Cardiac fibroblast (primary cell): ENCODE measurements at places on chromosomes 11 and 22.

GRCh38 chr11:45178890-45179671 lies 32.6 kb downstream of the PRDM11 start:
- DNase-seq: peak; percentile 52

GRCh38 chr11:26193694-26194365 lies 138.1 kb upstream of the ANO3 start:
- no peak for DNase-seq

DNA sequence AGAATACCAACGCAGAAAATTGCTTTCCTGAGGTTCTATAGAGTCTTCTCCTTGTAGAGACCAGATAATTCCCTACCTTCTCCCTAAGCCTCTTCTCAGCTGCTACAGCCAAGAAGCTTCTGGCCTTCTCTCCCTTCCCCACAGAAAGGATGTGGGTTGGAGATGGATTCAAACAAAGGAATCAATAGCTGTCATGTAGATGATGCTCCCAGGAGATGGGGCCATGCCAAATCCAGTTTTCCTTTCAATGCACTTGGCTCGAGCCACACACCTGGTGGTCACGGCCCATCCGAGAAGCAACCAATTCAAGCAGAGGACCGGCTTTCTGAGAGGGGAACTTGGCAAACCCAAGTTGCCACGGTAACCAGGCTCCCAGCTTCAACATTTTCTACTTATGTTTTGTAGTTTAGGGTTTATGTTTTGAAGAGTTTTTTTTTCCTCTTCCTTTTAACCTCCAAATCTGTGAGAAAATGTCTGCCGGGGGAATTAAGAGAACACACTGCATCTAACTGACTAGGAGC lies 31.3 kb upstream of the OPCML start:
- DNase-seq: no peak

DNA sequence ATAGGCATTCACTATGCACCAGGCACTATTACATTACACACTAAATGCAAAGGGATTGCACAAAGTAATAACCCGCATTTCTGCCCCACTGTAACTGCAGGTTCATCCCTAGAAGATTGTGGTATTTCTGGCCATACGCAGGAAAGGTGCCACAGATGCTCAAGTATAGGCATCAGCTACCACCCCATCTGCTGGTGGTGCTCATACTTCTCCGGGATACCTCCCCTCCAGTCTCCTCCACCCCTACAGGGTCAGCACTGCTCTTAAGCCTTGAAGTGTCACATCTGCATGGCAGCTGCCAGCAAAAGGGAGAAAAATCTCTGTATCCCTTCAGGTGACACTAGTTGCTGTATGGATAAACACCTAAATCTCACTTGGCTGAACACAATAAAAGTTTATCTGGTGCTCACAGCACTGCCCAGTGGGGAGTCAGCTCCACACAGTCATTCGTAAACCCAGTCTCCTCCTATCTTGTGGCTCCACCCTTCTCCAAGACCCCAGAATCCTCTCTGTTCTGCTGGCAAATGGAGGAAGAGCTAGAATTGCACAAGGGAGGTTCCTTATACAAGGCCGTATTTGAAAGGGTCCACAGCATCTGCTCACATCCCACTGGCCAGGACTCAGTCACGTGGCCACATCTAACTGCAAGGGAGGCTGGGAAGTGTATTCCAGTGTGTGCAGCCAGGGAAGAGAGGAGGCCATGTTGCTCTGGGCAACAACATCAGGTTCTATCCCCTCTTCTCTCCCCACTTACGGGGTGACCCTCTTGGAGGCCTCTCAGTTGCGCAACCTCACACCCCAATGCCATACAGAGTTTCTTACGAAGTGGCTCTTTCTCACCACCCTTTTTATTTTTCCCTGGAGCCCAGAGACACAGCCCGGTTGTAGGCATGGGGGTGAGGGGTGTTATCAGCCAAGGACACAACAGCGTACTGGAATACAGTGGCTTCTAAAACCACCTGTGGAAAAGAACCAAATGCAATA lies 114.7 kb downstream of the BUD13 start:
- DNase-seq: no peak

DNA sequence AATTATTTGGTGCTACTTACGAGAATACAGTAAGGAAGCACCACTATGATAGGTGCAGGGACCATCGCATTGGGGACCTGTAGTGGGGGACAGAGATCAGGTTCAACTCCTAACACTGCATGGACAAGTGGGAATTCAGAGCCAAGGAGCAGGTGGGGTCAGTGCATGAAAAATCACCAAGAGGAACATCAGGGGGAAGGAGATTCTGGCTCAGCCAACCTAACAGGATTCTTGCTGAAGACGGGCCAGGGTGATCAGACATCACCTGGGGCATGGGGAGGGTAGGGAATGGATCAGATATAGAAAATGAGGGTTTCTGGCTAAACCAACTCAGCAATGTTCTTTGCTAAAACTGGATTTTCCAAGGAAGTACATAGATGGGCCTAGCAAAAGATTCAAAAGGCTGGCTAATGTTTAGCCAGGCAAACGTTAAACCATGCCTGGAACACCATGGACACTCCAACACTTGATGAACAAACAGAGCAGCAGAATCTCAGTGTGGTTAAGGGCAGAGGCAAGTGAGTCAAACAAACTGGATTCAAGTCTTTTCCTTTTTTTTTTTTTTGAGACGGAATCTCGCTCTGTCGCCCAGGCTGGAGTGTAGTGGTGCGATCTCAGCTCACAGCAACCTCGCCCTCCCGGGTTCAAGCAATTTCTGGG lies 70.0 kb downstream of the MICAL3 start:
- DNase-seq: no peak

GRCh38 chr11:81707881-81708280 lies 1025.8 kb downstream of the FAM181B start:
- DNase-seq: no peak

- peak; percentile 47 for DNase-seq
Observed at GRCh38 chr11:57323167-57323854, 1.4 kb downstream of the TNKS1BP1 start.

DNA sequence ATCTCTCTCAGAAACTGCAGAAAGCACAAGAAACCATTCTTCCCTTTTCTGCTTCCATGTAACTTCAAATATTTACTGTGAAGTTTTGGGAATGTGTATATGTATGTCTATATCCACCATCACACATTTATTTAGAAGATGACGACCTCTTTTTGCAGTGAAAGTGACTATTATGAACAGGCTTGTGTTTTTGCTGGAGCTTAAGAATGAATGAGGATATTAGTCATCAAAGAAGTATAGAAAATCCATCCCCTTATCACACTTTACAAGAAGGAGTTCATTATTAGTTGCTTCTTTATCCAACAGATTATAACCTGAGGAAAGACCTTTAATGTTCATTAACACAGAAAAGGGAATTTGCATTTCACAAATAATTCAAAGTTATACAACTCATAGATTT lies 21.1 kb upstream of the SLC5A12 start:
- DNase-seq: no peak

DNA sequence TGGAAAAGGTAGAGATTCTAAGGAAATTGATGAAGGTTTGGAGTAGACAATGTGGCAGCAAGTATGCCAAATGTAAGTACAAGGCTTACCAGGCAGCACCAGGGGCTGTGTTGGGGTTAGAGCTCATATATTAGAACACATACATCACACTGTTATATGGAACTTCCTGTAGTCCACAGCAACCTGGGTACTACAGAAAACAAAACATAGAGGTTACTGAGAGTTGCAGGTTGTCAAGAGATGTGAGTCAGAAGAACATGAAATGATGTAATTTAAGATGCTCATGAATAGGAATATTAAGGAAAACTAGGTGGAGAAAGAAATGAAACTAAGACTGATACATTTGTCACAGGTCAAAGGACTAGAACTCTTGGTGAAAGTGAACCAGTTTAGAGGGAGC lies 22.0 kb downstream of the FAT3 start:
- no peak for DNase-seq

- DNase-seq: no peak
Observed at GRCh38 chr11:62352355-62353336, 15.4 kb downstream of the ASRGL1 start.

DNA sequence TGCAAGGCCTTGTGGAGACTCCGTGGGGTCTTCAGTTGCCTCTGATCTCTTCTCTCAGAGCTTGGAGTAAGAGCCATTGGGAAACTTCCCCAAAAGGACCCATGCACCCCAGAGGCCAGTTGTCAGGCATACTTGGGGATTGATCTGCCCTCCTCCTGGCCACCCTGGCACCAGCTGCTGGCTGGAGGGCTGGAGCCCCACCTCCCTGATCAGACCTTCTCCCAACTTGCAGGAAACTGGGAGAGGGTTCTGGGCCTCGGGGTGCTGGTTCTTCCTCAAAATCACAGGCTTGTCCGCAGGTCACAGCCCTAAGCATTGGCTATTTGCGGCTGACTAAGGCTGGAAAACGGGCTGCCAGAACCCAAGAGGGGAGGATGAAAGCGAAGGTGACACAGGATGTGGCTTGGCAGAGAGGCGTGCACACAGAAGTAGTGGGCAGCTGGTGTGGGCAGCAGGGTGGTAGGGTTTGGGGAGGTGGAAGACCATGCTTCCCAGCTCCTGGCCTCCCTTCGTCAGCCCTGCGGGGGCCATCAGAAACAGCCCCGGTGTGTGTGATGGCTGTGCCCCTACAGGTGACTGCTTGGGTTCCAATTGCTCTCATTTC lies 1.3 kb upstream of the DGKZ start:
- no peak for DNase-seq

GRCh38 chr11:27926981-27927481 lies 180.9 kb downstream of the KIF18A start:
- DNase-seq: peak; percentile 58

GRCh38 chr11:107545101-107545514 lies 20.4 kb downstream of the ALKBH8 start:
- peak; percentile 12 for DNase-seq

DNA sequence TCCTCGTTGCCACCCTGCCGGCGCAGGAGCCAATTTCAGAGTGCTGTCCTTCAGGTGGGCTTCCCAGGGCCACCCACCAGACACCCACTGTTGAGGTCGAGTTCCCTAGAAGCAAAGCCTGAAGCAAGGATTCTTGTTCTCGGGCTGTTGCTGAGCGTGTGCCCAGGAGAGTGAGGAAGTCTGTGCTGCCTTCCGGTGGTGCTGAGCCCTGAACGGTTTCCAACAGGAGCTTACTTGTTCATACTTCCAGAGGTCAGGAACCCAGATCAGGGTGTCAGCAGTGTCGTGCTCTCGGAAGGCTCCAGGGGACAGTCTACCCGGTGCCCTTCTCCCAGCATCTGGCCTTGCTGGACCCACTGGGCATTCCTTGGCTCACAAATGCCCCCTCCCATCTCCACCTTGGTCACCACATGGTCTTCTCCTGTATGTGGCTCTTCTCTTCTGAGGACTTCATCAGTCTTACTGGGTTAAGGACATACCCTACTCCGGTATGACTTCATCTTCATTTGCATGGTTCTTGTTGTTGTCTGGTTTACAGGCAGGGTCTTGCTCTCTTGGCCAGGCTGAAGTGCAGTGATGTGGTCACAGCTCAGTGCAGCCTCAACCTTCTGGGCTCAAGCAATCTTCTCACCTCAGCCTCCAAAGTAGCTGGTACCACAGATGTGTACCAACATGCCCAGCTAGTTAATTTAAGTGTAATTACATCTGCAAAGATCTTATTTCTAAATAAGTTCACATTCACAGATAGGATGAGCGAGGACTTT lies 11.2 kb downstream of the SLC25A1 start:
- no peak for DNase-seq

DNA sequence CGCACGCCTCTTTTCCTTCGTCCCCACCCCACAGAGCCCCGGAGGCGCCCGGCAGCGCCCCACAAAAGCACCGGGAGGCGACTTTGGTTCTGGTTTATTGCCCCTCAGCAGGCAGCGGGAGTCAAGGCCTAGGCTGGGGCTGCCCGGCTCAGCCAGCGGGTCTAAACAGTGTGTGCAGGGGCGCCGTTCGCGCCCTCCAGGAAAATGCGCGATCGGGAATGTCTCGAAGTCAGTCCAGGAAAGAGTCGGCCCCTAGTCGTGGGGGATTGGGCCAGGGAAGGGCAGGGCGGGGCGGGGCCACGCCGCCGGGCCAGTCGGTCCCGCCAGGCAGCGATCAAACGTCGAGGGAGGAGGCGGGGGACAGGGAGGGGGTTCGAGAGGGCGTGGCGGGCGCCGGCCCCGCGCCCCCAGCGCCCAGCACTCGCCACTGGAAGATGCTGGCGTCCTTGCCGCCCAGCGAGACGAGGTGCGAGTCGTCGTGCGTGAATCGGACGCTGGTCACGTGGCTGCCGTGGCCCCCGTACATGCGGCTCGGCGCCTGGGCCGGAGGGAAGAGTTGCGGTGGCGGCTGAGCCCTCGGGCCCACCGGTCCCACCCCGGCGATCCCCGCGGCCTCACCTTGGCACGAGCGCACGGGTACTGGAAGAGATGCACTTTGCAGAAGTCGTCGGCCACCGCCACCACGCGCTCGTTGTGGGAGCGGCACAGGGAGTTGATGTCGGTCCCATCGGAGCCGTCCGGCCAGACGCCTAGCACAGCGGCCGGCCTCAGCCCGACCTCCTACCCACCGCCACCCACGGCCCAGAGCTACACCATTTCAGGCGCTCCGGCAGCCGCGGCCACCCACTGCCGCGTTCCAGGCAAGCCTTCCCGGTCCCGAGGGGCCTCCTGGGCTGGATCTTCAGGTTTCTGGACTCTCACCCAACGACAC lies 741 bp upstream of the MTA2 start:
- peak; percentile 79 for DNase-seq

GRCh38 chr11:1776331-1776851 lies 12.7 kb upstream of the CTSD start:
- no peak for DNase-seq

DNA sequence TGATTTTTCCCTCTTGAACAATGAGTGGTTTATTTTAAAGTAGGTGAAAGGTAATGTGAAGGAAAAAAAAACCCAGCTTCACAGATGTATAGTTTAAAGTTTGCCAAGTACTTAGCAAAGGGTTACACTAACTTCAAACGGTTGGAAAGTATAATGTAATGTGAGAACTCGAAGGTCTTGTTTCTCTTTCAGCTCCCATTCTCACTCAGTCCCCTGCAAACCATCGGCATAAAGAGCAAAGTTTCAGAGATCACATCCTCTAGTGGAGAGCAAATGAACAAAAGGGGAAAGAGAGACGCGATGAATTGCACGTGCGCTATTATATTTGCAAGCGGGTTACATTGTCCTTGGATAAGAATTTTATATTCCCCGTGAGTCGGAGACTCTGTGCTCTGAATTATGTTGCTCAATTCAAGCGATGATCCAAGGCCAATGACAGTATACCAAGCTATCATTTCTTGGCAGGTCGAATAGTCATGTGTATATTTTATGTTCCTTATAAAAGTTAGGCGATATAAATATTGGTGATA lies 37.6 kb upstream of the BIRC3 start:
- DNase-seq: peak; percentile 46
